ENCODE measurements at places on chromosomes 7 and 10.

GRCh38 chr10:131747791-131748190 lies 153.0 kb upstream of the PPP2R2D start:
- no peak for DNase-seq

- DNase-seq = no peak
These were observed 58.0 kb downstream of the AHCYL2 start for GRCh38 chr7:129282865-129283264.

DNA sequence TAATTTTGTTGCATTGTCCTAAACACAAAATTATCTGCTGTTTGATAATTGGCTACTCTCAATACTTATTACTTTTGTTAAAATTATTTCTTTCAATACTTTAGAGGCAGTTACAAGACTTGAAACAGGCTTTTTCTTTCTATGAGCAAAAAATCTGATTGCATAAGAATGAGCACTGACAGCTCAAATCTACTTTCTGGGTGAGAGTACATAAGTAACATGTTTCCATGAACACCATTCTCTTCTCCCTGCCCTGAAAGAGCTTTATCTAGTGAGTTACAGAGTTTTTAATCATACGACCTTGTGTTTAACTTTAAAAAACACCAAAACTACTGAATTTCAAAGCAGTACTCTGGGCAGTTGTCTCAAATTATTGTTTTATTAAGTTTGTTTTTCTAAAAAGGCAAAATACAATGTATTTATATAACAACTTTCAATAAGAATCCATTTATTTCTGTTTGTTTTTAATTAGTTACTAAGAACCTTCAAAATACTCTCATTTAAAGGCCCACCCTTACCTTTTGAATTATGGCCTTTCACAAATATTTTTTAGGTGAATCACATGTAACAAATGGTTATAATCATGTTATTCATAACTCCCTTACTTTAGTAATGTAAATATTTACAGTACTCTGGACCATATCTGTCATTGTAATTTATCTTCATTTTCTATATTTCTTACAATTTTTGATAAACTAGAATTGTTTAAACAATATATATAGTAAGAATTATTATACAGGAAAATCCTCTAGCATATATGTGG lies 23.0 kb upstream of the TFAM start:
- no peak for DNase-seq

- DNase-seq = no peak
These were observed 23.1 kb downstream of the WNT8B start for GRCh38 chr10:100485801-100486495.

- DNase-seq = no peak
These were observed 207.7 kb upstream of the AHR start for GRCh38 chr7:17090751-17091150.

DNA sequence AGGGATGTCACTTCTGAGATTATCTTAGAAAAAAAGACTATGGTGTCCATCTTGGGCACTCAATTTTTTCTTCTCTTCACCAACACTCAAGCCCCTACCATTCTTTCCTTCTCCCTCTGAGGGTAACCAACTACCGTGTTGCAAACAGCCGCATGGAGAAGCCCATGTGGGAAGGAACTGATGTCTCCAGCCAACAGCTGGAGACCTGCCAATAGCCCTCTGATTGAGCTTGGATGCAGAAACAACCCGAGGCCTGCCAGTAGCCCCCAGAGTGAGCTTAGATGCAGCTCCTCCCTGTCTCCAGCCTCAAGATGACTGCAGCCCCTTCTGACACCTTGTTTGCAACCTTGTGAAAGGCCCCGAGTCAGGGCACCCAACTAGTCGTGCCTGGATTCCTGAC lies 36.4 kb upstream of the CHCHD3 start:
- no peak for DNase-seq

DNA sequence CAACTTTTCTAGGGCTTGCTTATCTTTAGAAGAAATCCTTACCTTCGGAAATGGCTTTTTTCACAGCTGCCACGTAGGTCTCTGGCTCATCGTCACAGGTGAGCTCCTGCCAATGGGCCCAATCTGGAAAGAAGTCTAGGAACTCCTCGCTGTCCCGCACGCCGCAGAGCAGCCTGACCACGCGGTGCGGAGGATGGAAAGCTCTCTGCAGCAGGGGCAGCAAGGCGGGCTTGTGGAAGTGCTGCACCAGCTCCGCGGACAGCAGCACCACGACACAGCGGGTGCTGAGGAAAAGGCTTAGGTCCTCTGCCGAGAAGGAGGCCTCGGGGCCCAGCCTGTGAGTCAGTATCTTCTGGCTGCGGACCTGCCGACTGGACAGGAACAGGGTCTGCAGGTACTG lies 10.8 kb downstream of the PIK3AP1 start:
- no peak for DNase-seq

DNA sequence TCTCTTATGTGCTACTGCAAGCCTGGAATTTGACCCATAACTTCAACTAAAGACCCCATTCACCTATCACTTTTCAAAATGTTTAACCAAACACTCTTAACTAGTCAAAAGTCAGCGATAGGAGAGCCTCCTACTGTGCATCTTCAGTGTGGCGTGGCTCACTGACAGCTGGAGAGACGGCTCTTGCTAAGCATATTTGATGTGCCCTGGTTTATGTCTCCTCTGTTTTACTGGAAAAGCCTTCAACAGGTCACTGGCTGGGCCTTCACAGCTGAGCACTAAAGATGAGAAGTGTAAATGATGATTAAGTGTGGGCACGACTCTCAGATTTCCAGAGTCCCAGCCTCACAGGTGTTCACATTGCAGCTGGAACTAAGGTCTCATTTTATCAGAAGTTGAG lies 472.1 kb downstream of the SEMA3D start:
- no peak for DNase-seq

- DNase-seq = no peak
These were observed 1078.4 kb downstream of the KCNMA1 start for GRCh38 chr10:76558996-76559891.

DNA sequence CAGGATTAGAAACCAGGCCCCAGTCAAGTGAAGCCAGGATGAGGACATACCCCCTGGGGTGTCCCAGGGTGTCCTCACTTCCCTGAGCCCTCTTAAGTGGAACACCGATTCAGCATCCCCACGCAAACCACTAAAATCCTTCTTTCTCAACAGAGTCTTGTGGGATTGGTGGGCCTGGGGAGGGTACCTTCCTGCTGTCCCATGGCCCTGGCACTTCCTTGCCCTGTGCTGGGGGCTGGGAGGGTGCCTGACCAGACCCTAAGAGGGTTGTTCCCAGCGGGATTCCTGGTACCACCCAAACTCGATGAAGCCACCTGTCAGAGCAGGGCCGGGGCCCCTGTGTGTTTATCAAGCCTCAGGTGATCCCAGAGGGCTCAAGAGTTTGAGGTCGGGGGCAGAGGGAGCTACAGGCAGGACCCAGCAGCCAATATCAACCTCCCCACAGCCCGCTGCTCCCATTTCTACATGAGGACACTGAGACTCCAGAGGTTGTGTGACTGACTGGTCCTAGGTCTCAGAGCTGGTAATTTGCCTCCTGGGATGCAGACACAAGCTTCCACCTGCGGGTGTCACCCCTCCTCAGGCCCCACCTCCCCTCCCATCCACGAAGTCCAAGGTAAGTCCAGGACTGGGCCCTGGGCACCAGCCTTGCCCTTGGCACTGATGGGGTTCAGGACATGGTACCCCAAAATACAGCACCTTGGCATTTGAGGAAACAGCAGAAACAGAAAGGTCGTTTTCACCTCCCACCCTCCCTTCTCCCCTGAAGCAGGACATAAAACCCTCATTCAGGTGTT lies 31.4 kb downstream of the OAT start:
- DNase-seq = no peak
